ENCODE measurements at places on chromosomes 3 and 15. TPM values are rescaled to one million over a fixed set of nuclear protein-coding genes. Genes with fewer than 3 reads are reported as not detected.
A peak's percentile ranks its signal among the peaks of the same experiment; 100 is the strongest.

DNA sequence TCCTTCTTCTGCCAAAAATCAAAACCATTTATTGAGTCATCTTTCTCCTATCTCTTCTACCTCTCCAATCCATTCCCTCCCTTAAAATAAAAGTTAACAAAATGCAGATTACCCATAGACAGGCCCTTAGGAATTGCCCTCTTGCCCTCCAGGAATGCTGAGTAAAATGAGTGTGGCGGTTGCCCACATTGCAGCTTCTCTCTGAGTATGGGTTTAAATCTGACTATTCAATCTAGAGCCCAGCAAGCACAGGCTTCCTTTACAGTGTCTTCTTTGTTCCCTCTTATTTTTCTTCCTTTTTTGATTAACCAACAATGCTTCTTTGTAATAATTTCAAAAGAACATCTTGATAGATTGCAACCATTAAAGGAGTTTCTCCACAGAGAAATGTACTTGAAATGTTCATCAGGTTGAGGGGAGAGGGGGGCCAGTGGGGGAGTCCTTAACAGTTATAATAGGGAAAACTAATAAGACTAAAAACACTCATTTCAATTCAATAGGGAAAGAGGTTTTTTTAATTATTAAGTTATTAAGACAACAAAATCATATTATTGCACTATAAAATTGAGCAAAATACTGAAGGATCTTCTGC, 135.3 kb upstream of the LMCD1 start:
- DNase-seq, result no peak

- DNase-seq, result no peak
These were observed 607 bp upstream of the IMP3 start for GRCh38 chr15:75640483-75641178.

GRCh38 chr15:72077950-72078349, 40.0 kb downstream of the MYO9A start:
- DNase-seq, result no peak

GRCh38 chr15:79160211-79160610, 69.6 kb upstream of the RASGRF1 start:
- no peak for DNase-seq

DNA sequence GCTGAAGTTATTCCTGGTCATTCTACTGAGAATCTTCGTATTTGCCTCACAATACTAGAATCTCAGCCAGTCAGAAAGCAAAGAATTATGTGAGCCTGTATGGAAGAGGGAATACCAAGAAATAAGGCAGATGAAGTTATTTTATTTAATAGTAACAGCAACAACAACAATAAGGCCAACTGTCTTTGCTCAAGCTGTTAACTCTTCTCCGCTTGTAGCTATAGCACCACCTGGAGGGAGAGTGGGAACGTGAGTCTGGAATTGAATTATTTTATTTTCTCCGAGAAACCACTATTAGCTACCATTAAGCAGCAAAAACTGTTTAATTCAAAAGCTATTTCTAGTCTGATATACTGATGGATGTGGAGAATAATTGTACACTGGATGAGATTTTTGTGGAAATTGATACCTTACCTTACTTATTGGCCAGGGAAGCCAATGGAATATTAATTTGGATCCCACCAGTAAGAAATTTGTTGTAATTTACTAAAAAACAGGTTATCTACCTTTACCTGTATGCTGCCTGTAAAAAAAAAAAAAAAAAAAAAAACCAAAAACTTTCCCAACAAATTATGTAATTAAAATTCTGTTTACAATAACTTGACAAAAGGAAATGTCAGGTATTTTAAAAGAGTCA, 50.1 kb downstream of the CALML4 start:
- peak; percentile 75 for DNase-seq

GRCh38 chr3:147572970-147573340, 163.8 kb downstream of the ZIC1 start:
- no peak for DNase-seq

GRCh38 chr3:184332370-184333090, 4.9 kb upstream of the FAM131A start:
- DNase-seq, result no peak

Gene SNTN
- 0.09 TPM for polyA plus RNA-seq

Gene CORO2B
- polyA plus RNA-seq, result 1.4 TPM

Gene AADACL2
- polyA plus RNA-seq, result not detected

Gene THPO
- polyA plus RNA-seq, result not detected

Data from small intestine (tissue), 16 donors.